ENCODE measurements at places on chromosomes 12 and 14. TPM values are rescaled to one million over a fixed set of nuclear protein-coding genes. Genes with fewer than 3 reads are reported as not detected.

- DNase-seq = peak; percentile 62
These were observed 81.6 kb downstream of the LLPH start for GRCh38 chr12:66048835-66049537.

DNA sequence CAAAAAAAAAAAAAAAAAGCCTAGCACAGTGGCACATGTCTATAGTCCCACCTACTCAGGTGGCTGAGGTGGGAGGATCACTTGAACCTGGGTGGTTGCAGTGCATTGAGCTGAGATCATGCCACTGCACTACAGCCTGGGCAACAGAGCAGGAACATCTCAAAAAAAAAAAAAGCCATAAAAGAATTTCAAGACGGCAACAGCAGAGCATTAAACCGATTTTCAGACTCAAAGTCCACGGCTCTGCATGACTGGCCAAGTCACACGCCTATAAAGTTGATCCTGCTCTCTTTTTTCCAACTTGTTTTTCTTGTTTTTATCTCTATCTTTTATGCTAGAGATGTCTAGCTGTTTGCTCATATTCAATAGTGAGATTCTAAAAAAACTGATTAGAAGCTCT lies 45.3 kb downstream of the FBXO34 start:
- no peak for DNase-seq

GRCh38 chr12:115891556-115892164 lies 385.8 kb downstream of the MED13L start:
- DNase-seq = no peak

DNA sequence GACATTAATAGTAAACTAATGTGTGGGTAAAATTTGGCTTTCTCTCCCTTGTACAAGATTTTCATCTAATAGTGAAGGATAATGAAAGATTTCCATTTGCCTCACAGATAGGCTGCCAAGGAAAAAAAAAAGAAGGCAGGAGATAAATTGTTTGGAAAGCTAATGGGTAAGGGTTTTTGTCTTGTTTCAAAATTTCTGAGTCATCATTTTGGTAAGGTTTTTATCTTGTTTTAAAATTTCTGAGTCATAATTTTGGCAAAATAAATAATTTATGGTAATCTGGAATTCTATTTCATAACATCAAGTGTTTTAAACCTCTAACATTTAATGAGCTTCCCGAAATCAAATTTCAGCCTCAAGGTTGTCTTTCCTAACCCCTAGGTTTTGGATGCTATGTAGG lies 1035.7 kb upstream of the FBXO33 start:
- DNase-seq = no peak

GLS2 gene
- 7.3 TPM for total RNA-seq

DNA sequence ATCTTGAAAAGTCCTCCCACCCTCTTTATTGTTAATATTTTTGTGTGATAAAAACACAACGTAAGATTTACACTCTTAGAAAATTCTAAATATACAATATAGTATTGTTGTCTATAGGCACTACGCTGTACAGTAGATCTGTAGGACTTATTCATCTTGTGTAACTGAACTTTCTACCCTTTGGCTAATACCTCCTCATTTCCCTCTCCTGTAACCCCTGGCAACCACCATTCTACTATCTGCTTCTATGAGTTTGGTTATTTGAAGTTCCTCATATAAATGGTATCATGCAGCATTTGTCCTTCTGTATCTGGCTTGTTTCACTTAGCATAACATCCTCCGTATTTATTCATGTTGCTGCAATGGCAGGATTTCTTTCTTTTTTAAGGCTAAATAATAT lies 5.2 kb upstream of the CLEC9A start:
- DNase-seq = no peak

DNA sequence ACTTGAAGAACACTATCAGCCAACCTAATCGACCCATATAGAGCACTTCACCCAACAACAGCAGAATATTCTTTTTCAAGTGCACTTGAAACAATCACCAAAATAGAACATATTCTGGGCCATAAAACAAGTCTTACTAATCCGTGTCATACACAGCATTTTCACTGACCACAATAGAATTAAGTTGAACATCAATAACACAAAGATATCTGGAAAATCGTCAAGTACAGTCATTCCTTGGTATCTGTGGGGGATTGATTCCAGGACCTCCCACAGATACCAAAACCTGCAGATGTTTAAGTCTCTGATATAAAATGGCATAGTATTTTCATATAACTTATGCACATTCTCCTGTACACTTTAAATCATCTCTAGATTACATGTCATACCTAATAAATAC lies 295.7 kb downstream of the BCL11B start:
- no peak for DNase-seq

GRCh38 chr14:90605430-90605829 lies 208.6 kb downstream of the CALM1 start:
- no peak for DNase-seq

DNA sequence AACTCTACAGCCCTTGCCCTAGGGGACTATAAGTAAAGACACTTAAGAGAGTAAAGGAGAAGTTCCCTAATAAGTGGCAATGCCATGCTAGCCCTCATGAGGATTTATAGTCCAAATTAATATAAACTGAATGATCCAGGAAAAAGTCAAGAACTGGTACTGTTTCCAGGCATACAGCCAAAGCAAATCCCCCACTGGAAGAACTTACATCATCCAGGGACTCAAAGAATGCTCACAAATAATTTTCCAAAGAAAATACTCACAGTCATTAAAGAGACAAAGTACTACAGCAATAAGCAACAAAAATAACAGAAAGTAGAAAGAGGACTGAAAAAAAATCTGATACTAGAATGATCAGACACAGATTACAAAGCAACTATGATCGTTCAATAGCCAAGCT lies 79.7 kb upstream of the RAP1B start:
- DNase-seq = peak; percentile 2

GRCh38 chr12:105798256-105798845 lies 340.4 kb downstream of the NUAK1 start:
- no peak for DNase-seq

DNA sequence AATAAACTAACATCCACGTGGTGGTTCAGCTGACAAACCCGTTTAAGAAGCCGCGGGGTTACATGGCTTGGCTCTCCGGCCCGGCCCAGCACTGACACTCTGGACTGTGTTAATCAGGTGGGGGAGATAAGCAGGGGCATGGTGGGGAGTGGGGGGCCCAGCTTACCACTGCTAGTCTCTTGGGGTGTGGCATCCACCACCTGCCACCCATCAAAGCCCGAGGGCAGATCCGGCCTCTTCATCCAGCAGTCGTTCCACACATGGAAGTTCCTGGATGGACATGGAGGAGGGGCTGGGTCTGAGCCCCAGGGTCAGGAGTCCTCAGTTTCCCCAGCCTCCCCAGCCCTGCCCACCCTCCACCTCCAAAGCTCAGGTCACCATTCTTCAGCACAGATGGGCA lies 4.9 kb downstream of the TGM1 start:
- no peak for DNase-seq

GPRC5D gene
- not detected for total RNA-seq

DNA sequence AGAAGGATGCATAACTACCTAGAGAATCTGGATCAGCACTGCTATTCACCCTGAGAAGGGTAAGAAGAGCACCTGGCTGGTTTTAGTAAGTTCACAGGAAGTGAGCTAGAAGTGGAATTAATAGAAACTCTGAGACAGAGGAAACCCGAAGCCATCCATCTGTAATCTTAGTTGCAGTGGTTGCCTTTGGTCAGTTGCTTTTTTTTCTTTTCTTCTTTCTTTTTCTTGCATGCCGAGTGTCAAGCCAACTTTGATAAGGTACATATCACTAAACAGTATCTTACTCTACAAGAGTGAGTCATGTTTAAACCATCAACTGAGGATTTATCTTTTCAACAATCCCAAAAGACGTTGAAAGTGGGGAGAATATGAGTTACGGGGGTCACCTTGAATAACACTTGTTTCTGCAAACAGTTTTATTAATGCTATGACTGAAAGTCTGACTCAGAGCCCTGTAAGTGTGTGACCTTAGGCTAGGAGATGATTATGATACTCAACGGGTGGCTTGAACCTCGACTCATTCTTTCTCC lies 26.7 kb downstream of the C12orf75 start:
- peak; percentile 42 for DNase-seq

MYF6 gene
- total RNA-seq = not detected

- no peak for DNase-seq
These were observed 63.4 kb upstream of the CSRP2 start for GRCh38 chr12:76942267-76942666.

GRCh38 chr12:127245009-127245408 lies 1022.0 kb upstream of the TMEM132C start:
- DNase-seq = peak; percentile 73

GRCh38 chr14:82510007-82510406 lies 976.4 kb upstream of the SEL1L start:
- no peak for DNase-seq

- peak; percentile 55 for DNase-seq
These were observed 212.6 kb downstream of the SLC16A7 start for GRCh38 chr12:59808317-59808910.

DNA sequence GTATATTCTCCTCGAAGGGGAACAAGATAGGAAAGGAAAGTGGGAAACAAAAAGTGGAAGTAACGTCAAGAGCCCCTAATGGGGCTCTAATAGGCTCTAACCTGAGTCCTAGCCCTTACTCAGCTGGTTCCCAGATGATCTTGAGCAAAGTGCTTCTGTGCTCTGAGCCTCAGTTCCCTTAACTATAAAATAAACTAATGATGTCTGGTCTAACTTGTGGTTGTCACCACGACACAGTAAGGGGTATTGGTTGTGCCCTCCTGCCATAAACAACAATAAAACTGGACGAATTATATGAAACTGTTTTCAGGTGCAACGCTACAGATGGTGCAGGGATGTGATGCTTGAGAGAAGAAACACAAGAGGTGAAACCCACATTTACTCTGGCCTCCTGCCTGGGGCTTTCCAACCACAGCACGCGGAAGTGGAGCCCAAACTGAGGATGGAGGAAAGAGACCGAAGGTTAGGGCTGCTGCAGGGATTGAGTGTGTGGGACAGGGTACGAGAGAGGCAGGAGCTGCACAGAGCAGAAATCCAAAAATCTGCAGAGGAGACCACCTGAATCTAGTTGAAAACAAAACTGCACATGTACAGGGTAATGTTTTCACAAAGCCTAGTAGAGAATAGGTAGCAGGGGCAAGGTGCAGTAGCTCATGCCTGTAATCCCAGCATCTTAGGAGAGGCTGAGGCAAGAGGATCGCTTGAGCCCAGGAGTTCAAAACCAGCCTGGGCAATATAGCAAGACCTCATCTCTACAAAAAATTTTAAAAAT lies 45.6 kb upstream of the BCL2L14 start:
- no peak for DNase-seq

- no peak for DNase-seq
These were observed 3.0 kb upstream of the CRACR2A start for GRCh38 chr12:3755898-3756297.

- DNase-seq = no peak
These were observed 12.4 kb downstream of the SMIM41 start for GRCh38 chr12:52091869-52092268.

DNA sequence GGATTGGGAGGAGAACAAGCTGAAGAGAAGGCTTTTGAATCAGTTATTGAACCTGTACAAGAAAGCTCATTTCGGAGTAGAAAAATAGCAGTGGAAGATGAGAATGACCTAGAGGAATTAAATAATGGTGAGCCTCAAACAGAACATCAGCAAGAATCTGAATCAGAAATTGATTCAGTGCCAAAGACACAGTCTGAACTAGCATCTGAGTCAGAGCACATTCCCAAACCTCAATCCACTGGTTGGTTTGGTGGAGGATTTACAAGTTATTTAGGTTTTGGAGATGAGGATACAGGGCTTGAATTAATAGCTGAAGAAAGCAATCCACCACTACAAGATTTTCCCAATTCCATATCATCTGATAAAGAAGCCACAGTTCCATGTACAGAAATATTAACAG lies 13.5 kb downstream of the MIA2 start:
- peak; percentile 94 for DNase-seq

- no peak for DNase-seq
These were observed 120.0 kb downstream of the RBM19 start for GRCh38 chr12:113845900-113846674.

GRCh38 chr12:47718531-47718930 lies 6.8 kb downstream of the ENDOU start:
- DNase-seq = no peak

DNA sequence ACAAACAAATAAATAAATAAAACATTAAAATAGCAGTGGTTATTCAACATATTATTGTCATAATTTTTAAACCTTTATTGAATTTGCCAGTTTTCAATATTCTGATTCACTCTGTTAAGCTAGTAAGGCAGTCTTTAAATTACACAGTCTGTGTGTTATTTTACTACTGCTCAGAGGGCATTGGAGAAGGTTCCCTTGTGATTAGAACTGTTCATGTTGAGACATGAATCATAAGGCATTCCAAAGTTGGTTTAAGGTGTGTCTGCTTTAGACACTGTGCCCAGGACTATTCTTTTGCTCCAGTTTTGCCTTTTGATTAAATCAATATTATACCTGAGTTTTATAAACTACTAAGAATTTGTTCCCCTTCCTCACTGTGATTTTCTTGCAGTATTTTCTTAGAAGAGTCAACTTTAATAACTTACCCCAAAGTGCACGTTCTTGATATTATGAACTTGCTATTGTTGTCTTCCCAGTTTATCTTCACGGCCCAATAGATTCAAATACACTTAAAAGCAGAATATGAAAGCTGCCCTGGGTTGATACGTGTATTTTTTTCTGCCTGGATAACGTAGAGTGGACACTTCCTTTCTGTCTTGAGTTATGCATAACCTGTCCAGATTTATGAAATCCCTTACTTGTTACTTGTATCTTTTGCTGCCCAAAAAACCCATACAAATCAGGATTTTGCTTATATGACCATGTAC lies 105.3 kb upstream of the BCAT1 start:
- DNase-seq = peak; percentile 2

- DNase-seq = no peak
These were observed 23.5 kb downstream of the CMKLR1 start for GRCh38 chr12:108315486-108316105.

TRPV4 gene
- 1.6 TPM for total RNA-seq

SLC10A1 gene
- total RNA-seq = not detected

SLC35F4 gene
- total RNA-seq = not detected

DNA sequence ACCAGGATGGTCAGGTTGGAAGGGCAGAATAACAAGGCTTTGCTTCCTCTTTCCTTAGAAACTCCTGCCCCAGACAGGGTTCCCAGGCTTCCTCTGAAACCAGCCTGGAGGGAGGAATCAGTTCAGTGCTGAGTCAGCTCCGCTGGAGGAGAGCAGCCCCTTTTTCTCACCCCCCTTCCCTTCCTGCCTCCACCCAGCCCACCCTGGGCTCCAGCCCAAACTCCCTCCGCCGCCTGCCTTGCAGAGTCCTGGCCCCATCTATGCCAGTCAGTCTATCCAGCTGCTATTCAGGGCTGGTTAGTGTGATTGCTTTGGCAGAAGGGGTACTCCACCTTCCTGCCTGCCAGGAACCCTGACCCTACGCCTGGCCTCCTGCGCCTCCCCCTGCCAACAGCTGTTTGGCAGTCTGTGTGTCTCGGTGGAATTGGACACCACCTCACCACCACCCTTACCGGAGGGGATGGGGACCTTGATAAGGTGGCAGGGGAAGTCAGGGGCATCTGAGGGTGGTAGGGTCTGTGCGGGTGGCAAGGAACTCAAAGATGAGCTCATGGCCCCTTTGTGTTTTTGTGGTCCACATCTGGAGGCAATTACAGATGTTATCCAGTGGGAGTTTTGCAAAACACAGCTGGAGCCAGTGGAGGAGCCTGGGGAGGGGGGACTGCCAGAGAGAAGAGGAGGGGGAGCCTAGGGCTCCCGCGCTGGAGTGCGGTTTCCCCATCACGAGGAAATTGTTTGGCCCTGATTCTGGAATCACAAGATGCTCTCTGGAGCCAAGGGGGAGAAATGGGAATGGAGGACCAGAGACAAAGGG lies 12.2 kb downstream of the MMP14 start:
- DNase-seq = no peak

KRT3 gene
- total RNA-seq = 0.33 TPM

All from PC-3 (cell line).